ENCODE measurements at places on chromosomes 11 and 22.

DNA sequence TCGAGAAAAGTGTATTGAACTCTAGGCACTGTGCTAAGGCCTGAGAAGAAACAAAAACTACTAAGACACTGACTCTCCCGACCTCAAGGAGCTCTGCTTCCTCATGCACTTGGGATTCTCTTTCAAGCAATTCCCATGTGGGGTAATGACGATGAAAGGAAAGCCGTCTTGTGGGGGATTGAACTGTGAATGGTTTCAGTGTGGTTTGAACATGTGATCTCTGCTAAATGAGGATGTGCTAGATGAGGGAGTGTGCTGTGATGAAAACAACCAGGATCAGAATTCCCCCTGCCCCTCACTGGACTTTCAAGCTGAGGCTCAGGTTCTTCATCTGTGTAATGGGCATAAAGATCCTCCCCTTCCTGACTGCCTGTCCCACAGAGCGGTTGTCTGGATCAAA, 74.9 kb downstream of the DEPDC5 start:
- no peak for DNase-seq

DNA sequence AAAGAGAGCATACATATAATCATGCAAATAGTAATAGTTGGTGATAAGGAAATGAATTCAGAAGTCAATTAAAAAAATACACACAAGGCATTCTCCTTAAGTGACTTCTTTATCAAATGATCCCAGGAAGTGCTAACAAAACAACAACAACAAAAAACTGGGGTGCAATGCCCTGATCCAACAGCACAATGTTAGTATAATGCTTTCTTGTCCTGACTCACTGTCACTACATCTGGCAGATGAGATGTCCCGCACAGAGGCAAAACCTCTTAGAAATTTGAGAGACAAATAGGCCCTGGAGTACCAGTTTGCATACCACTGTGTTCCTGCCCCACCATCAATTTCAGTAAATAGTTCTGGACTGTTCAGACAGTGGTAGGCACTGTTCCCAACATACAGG, 11.0 kb upstream of the AMBRA1 start:
- DNase-seq, result no peak

DNA sequence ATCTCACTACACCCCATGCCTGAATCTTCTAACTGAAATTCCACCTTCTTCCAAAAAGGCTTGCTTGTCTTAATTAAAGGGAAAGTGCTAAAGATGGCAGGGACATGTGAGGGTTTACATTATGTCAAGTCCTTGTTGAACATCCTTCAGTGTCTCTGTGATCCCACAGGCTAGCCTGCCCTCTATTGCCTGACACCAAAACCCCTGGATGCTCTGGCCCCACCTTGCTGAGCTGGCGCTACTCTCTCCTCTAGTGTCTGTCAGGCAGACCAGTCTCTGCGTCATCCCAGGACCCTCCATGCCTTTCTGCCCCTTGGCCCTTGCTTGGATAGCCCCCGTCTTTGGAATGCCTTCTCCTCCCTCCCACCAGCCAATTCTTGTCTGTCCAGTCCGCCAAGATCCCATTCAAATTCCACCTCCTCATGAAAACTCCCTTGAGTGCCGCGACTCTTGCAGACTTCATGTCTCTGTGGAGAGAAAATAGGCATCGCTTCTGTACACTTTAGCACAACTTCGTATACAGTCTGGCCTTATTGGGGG, 69.3 kb downstream of the PKNOX2 start:
- no peak for DNase-seq

DNA sequence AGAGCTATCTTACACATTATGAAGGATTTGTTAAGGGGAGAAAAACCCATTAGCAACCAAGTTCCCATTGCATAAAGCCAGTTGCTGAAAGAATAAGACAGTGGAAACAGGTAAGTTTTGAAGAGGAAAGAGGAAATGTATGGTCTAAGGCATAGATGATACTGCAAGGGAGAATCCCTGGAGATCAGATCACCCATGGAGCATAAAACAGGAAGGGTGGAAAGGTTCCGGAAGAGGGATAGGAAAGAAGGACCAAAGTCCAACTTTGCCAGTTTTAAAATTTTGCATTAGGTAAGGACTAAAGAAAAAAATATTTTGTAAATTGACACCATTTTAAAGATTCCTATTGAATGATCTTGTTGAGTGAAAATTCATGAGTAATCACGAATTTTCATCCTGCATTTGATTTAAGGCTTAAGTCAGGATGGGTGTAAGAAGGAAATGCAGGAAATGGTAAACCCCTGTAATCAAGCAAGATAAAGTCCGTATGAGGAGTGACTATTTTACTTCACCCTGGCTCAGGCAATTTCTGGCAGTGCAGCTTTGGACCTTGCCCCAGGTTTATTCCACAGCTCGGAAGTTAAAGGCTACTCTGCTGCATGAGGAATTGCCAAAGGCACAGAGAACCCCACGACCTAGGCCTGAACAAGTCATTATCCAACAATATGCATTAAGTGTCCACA, 70.9 kb downstream of the CCDC34 start:
- no peak for DNase-seq

GRCh38 chr22:17890245-17890671, 116.0 kb upstream of the BID start:
- DNase-seq, result no peak

- DNase-seq, result no peak
These were observed 5.8 kb downstream of the MGAT3 start for GRCh38 chr22:39462443-39463221.

DNA sequence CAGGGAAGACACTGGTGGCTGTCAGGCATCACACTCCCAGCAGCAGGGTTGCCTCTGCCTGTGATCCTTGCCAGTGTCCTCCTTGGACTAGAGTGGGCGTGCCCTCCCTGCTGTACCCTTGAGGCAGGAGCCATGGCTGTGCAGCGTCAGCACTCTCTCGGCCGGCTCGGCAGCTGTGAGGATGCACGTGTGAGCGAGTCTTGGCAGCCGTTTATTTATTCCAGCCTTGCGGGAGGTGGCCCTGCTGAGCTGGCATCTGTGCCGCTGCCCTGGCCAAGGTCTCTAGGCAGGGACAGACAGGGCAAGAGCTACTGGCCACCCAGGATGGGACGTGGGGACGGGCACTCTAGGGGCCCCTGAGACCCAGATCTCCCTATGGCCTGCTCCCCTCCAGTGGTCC, 33.9 kb downstream of the TSPAN4 start:
- DNase-seq, result no peak

GRCh38 chr11:80948781-80949180, 1508.0 kb upstream of the TENM4 start:
- no peak for DNase-seq

GRCh38 chr11:118175993-118176777, at the start of gene SCN2B:
TSS of gene SCN2B (minus strand) at chr11:118176639. CDS start at chr11:118176431, 208 bp downstream.
- DNase-seq, result no peak

- DNase-seq, result peak; percentile 78
These were observed 5.1 kb upstream of the ENDOD1 start for GRCh38 chr11:95084509-95084908.

DNA sequence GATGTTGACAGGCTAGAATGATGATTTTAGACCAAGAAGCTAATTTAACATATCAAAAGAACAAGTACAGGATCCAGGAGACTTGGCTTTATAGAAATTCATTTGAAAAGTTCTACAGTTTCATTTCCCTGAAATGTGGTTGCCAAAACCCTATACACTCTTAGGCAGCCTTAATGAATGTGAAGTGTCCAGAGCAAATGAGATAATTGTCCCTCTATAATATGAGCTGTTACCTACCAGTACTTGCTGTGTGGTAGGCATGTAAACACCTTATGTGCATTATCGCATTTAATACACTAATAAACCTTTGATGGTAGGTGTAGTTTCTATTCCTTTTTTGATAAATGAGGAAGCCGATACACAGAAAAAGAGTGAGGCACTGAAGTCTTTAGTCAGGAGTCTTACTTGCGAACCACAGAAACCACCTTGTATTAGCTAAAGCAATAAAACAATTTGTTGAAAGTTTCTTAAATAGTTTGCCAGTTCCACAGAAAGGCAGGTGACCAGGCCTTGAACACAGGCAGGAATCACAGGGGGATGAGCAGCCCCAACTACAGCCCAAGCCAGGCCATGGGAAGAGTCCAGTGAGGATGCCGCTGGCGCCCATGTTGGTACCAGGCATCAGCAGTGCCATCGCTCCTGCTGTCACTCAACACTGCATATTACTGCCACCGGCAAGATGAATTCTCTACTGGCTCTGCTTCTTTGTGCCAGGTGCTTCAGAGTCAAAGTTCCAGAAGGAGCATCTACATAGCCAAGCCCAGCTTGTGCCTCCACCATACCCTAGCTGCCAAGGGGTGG, 81.7 kb downstream of the SWAP70 start:
- no peak for DNase-seq

- no peak for DNase-seq
These were observed 362 bp downstream of the OR10A3 start for GRCh38 chr11:7941146-7941545.

DNA sequence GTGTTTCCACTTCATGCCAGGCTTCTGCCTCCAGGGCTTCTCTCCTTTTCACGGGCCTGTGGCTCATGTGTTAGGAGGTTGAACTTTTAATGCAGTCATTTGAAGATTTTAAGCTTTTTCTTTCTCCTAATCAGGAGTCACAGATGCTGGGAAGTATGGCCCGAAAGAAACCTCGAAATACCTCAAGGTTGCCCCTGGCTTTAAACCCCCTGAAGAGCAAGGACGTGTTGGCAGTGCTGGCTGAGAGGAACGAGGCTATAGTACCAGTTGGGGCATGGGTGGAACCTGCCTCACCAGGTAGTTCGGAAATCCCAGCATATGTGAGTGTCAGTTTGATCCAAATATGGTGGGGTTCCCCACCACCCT, 571 bp downstream of the CCDC15 start:
- DNase-seq, result no peak

GRCh38 chr11:57619331-57619730, 21.8 kb downstream of the SERPING1 start:
- DNase-seq, result no peak

GRCh38 chr11:46377831-46378230, 3.6 kb upstream of the MDK start:
- DNase-seq, result no peak

DNA sequence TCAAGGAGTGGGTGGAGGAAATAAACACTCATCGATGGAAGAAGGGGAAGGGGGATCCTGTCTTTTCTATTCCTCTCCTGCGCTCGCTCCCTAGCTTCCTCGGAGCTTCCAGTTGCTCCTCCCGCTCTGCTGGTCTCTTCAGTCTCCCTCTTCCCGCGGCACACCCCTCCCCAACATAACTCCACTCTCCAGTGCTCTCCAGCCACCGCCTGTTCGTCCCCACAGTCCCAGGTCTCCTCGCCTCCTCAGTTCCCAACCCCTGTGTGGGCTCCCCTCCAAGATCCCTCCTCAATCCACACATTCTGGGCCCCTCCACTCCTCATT, 438 bp downstream of the ZW10 start:
- no peak for DNase-seq

GRCh38 chr11:128628325-128628673, 40.9 kb upstream of the ETS1 start:
- no peak for DNase-seq

GRCh38 chr11:45659031-45659817, 6.2 kb downstream of the CHST1 start:
- no peak for DNase-seq

DNA sequence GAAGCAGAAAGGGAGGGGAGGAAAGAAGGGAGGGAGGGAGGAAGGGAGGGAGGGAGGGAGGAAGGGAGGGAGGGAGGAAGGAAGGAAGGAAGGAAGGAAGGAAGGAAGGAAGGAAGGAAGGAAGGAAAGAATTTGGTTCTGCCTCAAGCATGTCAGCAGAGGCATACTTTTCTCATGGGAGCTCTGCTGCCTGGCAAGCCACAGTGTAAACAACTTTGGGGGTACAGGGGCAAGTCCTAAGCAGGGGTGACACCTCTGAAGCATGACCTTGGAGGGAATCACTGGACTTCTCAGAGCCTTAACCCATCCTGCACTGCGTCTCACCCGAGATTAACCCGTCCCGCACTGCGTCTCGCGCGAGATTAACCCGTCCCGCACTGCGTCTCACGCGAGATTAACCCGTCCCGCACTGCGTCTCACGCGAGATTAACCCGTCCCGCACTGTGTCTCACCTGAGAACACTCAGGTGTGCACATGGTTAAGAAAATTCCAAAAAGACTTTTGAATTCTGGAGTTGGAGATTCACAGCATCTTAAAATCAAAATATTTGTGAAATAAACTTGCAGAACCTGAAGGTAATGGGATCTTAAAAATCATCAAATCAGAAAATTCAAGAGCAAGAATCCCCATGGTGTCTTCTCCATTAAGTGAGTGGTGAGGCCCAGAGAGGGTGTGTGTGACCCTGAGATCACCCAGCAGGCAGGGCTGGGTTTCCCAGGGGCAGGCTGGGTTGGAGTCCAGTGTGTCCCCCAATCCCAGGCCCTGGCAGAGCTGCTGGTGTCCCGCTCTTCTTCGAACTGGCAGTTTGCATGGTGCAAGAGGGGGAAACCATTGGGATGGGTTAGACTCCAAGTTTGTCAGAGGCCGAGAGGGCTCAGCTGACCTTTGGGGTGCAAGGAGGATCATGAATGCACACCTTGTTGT, 190.4 kb downstream of the MN1 start:
- DNase-seq, result no peak

DNA sequence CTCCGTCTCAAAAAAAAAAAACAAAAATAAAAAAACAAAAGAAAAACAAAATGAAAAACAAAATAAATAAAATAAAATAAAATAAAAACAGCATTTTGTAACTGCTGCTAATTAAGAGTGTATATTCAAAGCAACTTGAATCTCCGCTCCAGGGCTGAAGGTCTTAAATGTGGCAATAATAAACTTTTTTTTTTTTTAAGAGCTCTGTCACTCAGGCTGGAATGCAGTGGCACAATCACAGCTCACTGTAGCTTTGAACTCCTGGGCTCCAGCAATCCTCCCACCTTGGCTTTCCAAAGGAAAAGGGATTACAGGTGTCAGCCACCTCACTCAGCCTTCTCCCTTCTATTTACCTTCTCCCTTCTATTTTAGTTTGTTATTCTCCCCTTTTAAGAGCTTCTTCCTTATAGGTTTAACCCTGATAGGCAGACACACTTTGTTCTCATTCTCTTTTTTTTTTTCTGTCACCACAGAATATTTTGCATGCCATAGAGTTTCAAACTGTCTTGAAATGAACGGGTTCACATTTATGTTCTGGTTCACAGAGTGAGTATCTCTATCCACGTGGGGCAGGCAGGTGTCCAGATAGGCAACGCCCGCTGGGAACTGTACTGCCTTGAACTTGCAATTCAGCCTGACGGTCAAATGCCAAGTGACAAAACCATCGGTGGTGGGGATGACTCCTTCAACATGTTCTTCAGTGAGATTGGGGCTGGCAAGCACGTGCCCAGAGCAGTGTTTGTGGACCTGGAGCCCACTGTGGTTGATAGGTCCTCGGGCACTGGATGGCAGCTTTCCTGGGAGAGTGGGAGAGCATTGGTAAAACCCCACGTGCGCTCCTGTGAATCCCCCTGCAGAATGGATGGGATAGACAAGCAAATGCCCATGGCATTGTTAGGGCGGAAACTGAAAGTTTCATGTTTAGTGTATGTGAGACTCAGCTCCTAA, 19.4 kb downstream of the LRRC74B start:
- DNase-seq, result no peak

GRCh38 chr11:62853279-62853965, 14.0 kb upstream of the WDR74 start:
- DNase-seq, result peak; percentile 43

GRCh38 chr11:103648670-103649400, 387.6 kb upstream of the DDI1 start:
- DNase-seq, result no peak

Data from stimulated activated CD4-positive, alpha-beta T cell treated with anti-CD3 and anti-CD28 coated beads, Interleukin-4, amount 100 ng/mL, for 24 hours (primary cell).